ENCODE measurements at places on chromosomes 3 and 15.

DNA sequence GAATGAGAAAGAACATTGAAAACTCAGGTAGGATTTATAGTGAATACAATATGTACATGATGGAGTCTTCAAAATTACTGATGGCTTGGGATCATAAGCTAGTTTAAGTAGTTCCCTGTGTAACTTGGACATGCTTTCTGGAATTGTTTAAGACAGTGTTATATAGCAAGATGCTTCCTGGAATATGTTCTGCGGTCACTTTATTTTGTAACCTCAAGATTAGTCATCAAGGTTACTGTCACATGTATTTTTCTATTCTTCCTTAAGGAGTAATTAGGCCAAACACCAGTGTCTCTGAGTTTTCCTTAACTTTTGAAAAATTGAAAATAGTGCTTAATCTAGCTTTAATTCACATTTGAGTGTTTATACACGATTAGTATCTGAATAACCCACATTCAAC, 760.3 kb upstream of the ARRDC4 start:
- DNase-seq = no peak

- no peak for DNase-seq
Measured at GRCh38 chr15:82228750-82229149, 33.8 kb downstream of the EFL1 start.

GRCh38 chr15:71313806-71314205, 198.5 kb downstream of the THSD4 start:
- no peak for DNase-seq

DNA sequence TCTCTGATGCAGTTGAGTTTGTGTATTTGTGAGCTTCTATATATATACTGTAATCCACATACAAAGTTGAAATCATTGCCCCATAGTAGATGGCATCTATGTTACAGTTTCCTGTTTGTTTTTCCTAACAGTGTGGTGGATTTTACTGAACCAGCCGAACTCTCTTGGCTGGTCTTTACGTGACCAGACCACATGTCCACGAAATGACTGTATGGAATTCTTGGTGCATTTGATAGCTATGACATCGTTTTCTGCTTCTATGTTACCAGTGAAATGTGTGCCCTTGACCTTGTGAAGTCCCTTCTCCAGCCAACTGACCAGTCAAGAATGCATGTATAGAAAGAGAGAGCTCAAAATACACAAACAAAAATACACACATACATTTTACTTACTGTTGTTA, 1.8 kb downstream of the KCNMB2 start:
- no peak for DNase-seq

- DNase-seq = peak; percentile 15
Measured at GRCh38 chr15:74983725-74984231, 11.6 kb upstream of the SCAMP5 start.

DNA sequence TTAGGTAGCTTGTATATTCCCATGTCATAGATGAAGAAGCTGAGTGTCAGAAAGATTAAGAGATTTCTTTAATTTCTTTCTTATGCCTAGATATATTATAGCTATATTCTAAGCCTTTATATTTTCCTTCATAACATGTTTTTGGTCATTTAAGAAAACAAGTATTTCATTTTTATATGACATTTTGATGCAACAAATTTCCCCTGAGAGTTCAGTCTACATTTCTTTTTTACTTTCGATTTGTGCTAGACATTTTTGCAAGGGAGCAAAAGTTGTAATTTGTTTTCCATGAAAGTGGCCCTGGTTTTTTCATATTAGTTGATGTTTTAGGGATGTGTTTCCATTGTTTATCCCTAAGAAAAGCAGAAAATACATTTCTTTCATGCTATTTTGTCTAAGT, 344.9 kb downstream of the NLGN1 start:
- no peak for DNase-seq

GRCh38 chr3:151282921-151283320, 4.6 kb upstream of the P2RY14 start:
- no peak for DNase-seq

GRCh38 chr15:48899793-48900192, 21.9 kb downstream of the EID1 start:
- DNase-seq = no peak

DNA sequence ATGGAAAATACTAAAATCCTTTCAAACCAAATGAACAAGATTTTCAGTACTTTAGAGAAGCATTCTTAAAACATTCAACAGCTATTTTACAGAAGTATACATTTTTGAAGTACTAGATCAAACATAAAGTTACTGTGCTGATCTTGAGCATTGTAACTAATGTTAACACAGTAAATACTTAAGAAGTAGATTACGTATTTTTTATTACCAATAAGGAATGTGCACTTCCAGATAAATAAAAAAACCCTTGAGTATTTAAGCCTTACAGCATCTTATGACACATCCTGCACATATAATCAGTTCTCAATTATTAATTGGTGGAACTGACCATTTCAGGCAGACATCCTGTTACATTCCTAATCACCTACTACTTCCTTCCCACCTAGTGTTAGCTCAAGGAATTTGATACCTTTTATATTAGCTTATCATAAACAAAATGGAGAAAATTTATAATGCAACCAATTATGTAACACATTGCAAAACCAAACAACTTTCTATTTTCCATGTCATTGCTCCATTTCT, 32.8 kb downstream of the COPS2 start:
- DNase-seq = no peak

DNA sequence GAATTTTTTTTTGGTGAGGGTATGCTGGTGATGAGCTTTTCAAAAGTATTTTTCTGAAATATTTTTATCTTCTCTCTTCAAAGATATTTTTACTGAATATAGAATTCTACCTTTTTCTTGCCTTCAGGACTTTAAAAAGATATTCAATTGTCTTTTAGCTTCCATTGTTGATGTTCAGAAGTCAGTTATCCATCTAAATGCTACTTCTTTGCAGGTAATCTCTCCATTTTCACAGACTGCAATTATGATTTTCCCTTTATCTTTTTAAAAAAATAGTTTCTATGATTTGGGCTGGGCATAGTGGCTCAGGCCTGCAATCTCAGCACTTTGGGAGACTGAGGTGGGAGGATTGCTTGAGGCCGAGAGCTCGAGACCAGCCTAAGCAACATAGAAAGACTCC, 222.4 kb downstream of the IL20RB start:
- no peak for DNase-seq

DNA sequence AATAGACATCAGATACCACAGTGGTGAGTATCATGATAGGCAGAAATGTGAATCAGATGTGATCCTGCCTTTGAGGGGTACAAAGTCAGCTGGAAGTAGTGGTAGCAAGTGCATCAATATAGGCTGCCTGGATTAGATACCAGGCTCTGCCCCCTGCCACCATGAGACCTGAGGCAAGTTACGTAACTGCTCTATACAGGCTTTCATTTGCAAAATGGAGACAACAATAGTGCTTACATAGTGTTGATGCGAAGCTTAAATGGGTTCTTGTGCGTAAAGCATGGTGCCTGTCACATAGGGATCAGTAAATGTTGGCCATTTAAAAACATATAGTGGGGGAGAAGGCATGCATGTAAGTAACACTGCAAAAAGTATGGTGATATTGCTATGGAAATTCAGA, 158.0 kb downstream of the RYR3 start:
- DNase-seq = no peak

- no peak for DNase-seq
Measured at GRCh38 chr15:89111961-89112340, 23.7 kb downstream of the ABHD2 start.

DNA sequence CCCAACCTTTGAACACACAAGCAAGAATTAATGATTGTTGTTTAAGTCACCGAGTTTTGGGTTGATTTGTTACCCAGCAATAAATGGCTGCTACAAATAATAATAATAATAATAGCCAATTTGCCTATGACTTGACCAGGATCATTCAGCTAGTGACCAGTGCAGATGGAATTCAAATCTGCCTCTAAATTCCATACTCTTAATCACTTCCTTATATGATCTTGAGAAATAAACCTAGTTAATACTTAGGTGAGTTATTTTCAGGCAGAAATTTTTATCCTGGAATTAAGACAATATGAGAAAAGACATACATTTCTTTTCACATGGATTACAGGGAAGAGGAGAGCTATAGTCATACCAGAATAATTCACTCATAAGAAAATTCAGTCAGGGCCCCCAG, 116.0 kb upstream of the GALNT15 start:
- no peak for DNase-seq

DNA sequence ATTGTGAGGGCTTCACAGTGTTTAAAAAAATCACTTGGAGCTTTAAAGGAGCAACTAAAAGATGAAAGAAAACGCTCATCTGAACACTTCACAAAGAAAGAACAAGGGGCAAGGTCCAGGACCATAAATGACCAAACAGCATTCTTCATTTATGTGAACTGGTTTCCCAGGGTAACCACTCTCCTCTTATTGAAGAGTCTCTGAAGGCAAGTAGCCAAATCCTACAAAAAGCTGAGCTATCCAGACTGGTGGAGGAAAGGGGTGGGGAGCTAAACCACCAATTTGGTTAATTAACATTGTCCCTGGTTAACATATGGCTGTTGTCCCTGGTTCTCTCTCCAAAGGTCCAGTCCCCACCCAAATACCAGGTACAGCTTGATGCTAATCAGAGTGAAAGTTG, 58.1 kb downstream of the OSBPL10 start:
- DNase-seq = no peak

DNA sequence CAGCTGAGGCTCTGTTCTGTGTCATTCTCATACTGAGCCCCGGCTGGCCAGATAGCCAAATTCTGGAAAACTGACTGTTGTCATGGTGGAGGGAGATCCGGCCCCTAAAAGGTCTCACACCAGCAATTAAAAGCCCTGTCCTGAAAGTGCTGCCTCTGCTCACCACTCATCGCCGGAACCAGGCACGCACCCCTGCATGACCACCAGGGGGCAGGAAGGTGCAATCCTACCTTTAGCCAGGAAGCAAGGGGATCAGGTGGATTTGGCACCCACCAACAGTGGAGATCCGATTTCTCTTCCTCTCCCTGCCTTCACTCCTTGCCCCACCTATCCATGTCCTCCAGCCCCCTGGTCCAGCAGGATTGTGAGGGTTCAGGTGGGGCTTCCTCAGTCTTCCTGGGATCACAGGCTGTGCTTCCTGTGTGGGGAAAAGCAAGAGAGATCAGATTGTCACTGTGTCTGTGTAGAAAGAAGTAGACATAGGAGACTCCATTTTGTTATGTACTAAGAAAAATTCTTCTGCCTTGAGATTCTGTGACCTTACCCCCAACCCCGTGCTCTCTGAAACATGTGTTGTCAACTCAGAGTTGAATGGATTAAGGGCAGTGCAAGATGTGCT, 16.1 kb upstream of the CACNA2D2 start:
- DNase-seq = peak; percentile 45

DNA sequence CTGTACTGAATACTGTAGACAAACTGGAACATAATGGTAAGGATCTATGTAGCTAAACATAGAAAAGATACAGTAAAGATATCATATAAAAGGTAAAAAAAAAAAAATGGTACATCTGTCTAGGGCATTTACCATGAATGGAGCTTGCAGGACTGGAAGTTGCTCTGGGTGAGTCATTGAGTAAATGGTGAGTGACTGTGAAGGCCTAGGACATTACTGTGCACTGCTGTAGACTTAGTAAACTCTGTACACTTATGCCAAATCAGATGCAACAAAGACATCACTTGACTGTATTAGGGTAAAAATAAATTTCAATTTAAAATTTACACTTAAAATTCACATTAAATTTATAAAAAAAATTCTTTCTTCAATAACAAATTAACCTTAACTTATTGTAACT, 281.3 kb upstream of the LMCD1 start:
- no peak for DNase-seq

DNA sequence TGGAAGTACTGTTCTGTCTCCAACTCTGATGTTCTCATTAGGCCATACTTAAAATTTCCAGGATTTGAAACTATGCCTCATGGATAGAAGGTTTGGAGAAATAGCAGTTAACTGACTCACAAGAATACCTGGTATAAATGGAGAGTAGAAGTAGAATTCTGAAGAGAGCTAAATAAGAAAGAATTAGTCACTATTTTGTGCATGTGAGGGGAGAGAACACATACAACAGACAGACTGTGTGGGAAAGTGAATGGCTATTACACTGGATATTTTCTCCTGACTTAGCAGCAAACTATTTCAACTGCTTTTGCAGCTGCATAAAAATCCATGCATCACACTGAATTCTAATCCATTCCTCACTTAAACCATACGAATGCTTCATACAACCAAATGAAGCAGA, 71.3 kb downstream of the C3orf70 start:
- DNase-seq = no peak

GRCh38 chr3:154614601-154615000, 184.6 kb upstream of the GPR149 start:
- no peak for DNase-seq

DNA sequence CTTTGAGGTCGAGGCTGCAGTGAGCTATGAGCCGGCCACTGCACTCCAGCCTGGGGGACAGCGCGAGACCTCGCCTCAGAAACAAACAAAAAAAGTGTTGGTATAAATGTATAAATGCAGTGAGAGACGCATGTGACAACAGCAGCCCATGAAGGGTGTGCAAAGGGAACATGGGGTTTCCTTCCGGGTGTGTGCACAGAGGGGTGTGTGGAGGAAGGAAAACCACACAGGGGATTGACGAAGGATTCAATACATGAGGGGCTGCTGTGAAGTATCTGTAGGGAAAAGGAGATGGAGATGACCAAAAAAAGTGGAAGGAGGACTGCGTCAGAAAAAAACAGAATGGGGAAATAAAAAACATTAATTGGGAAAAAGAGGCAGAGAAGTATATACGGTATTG, 1.1 kb downstream of the MTFMT start:
- no peak for DNase-seq

- DNase-seq = no peak
Measured at GRCh38 chr3:81443958-81444357, 317.5 kb downstream of the GBE1 start.

- no peak for DNase-seq
Measured at GRCh38 chr15:51907136-51907862, 64.3 kb downstream of the LEO1 start.

- DNase-seq = no peak
Measured at GRCh38 chr3:45223889-45224727, 2.0 kb downstream of the TMEM158 start.

DNA sequence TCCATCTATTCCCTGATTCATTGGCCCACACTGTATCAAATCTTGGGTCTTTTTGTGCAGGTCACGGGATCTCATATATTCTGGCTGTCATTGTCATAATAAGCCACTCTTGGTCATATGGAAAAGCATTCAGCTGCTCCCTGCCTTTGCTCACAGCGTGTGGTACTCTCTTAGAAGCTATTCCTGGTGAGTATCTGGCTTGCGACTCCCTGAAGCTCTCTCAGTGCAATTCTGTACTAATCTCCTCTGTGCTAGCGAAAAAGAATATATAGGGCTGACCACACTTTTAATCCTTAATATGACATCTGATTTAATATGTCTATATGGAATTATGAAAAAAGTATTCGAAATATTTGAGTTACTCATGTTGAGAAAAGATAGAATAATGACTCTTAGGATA, 440.8 kb upstream of the GBE1 start:
- DNase-seq = no peak

All from stimulated activated CD8-positive, alpha-beta memory T cell treated with anti-CD3 and anti-CD28 coated beads, Interleukin-7, amount 100 ng/mL, for 4 hours (primary cell).